ENCODE measurements at places on chromosomes 5 and 9.

GRCh38 chr5:72842816-72843215, 26.4 kb downstream of the TNPO1 start:
- DNase-seq = no peak

DNA sequence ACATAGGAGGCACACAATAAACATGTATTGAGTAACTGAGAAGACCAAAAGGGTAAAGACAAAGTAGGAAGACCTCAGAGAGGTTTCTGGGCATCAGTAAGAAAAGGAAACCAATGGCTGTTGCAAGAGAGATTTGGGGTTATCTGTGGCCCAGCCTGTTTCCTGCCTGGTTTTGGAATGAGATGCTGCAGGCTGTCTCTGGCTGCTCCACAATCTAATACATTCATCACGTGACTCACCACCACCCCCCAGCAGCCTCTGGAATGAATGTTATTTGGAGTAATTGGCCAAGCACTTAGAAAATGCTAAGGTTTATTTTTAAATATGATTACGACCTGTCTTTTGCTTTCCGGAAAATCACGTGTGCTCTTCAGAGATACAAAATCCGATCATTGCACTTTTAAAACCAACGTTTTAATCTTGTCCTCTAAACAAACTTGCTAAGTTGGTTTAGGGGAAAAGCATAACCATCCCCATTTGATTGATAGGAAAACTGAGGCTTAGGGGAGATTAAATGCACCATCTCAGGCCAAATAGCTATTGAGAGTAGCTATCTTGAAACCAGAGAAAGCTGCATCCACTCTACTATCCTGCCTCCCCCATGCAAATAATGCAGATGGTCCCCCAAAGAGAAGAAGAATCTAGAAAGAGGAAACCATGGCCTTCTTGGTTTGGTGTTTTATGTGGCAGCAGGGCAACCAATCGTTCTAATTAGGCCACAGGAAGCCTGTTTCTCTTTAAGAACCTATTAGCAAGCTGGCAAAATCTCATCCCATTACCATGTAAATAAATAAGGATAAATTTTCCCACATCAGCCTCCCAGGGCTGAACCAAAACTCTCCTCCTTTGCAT, 151.8 kb upstream of the ADRA1B start:
- DNase-seq = no peak

DNA sequence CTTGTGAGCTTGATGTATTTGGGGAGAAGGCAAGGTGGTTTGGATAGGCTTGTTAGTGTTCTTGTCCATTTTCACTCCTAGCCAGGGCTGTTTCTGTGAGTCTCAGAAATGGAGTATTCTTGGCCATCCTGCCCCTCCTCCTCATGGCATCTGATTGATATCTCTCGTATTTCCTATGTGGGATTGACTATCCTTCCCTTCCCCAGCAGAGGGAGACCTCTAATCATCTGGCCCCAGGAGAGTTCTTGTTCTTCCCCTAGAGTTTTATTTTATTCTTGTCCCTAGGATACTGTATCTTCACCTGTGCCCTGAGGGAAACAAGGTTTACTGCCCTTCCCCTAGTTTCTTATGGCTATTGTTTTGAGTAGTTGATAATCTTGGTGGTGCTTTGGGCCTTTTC, 114.4 kb downstream of the VPS13A start:
- DNase-seq = no peak

GRCh38 chr5:173920866-173921555, 32.9 kb downstream of the CPEB4 start:
- no peak for DNase-seq

DNA sequence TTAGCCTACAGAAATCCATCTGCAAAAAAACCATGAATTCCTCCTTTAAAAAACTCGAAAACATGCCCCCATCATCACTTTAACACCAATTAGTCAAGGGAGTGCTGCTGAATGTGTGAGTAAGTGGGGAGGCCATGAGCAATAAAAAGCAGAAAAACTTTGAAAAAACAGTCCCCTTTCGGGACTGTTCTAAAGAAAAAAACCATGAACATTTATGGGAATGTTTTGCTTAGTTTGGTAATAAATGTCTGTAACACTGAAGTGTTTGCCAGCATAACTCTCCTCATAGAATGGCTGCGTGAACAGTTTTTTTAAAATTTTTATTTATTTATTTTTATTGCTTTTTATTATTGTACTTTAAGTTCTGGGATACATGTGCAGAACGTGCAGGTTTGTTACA, 99.4 kb upstream of the TARS1 start:
- no peak for DNase-seq

DNA sequence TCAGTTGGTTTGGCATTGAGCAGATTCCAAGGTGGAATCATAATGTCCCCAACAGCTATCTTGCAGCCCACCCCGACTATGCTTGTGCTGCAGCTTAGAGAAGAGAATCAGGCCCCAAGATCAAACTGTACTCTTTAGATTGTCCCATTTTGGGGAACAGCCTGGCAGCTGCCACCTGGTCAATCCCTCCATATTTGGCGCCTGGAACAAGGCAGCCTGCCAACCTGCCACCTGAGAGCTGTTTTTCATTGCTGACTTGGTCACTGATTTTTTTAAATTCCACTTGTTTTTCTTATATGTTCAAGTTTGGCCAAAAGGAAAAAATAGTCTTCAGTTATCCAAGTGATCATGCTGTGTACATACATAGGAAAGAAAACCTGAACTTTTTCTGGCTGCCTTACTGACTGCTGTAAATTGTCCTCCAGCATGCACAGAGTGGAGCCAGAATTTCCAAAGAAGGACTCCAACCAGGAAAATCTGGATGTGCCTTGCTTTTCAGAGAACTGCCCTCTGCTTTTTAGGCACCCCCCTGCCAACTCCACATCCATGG, 504.2 kb downstream of the ENC1 start:
- DNase-seq = no peak
